ENCODE measurements at places on chromosomes 4 and X.

DNA sequence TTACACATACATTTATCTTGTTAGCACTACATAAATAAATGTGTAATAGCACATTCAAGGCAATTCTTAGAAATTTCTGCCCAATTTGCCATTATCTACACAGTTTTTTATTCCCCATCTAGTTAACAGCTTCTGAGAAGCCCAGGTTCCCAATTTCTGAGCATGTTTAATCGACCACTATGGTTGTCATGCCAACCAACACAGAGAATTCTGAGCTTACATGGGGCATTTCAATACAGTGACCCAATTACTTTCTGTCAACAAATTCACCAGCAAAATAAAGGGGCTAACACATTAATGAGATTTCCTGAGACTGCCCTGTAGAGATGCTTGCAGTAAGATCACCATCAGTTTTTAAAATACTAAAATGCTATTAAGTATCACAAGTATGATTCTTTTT, 22.0 kb downstream of the GPM6A start:
- no peak for DNase-seq

GRCh38 chr4:159178151-159178546, 75.3 kb downstream of the RAPGEF2 start:
- no peak for DNase-seq

GRCh38 chrX:78199851-78200250, 60.4 kb upstream of the TAF9B start:
- no peak for DNase-seq

DNA sequence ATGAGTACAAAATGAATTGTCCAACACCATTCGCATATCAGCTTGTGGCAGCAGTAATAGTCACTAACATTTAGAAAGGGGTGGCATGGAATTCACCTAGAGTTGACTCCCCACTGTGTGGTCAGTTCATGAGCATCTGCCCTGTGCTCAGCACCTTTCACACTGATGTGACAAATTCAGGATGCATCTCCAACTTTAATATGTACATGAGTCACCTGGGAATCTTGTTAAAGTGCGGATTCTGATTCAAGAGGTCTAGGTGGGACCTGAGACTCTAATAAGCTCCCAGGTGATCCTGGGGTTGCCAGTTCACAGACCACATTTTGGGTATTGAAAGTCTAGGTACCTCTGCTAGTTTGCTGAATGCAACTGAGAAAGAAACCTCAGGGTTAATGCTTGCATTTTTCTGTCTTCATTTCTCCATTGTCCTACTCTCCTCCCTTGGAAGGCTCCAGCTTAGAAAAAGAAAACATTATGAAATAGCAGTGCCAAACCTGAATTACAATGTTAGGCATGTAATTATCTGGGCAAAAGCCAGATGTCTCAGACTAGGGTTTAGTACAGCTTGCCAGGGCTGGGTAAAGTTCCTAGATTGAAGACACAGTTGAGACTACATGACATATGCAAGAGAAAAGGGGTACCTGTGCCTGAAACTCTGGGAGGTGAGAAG, 32.7 kb downstream of the TMSB4X start:
- DNase-seq, result no peak

DNA sequence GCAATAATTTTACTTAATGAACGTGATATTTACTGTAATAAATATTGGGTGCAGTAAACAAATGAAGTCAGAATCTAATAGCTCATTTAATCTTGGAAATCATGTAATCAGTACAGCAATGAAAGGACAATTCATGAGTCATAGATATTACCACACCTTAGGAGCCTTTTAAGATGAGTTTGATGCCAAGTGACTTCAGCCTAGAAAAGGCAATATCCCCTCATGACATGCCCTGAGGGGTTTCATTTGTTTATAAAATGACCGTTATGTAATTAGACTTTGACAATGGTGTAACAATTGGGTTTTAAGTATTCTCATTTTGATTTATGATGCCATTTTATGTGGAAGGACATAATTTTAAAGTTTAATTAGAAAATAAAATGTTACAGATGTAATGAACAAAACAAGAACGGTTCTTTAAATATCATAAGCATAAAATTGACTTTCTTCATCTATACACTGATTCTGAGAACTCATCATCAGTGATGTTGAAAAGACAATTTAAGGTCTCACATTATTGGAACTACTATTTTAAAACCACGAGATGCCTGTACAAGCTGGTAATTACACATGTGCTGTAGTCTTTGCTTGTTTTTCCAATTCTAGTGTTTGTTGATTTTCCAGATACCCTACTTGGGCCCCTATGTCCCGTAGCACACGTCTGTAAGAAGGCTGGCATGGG, 5.0 kb downstream of the FGF2 start:
- DNase-seq, result no peak

DNA sequence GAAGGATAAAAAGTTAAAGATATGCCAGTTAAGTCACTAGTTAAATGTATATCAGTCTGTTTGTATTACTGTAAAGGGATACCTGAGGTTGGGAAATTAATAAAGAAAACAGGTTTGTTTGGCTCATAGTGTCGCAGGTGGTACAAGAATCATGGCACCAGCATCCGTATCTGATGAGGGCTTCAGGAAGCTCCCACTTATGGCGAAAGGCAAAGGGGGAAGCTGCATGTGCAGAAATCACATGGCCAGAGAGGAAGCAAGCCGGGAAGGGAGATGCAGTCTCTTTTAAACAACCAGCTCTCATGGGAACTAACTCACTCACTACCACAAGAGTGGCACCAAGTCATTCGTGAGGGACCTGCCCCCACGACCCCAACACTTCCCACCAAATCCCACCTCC, 91.9 kb upstream of the SH3RF1 start:
- no peak for DNase-seq

DNA sequence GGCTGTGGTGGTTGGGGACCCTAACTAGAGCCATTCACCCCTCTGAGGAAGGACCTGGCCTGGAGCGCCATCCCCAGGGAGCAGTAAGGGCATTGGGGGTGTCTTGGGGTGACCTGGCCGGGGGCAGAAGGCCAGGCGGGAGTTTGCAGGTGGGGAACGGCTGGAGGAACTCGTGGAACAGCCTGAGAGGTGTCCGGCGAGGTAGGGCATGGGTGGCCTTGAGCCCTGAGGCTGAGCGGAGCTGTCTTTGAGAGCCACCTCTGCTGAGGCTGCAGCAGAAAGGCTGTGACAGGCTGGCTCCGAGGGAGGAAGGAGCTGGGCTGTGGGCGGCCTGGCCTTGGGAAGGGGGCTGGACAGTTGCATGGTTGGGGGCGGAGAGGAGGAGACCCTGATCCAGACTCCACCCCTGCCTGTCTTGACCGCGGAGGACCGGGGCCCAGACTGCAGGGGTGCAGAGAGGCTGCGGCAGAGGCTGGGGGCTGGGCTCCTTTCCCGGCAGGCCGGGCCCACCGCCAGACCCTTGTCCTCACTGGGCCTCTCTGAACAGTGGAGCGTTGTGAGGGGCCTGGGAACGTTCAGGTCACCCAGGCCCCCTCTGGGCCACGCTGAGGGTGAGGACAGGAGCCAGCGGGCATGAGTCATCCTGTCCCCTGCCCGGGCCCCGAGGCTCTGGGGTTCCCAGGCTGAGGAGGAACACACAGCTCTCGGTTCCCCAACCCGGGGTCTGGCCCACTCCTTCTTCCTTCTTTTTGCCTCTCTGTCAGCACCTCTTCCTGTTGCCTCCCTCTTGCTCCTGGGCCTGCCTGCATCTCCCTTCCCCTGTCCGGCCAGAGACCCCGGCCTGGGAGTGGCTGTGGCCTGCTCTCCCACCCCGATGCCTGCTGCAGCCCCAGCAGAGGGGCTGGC, 8.1 kb downstream of the SH3BP2 start:
- peak; percentile 34 for DNase-seq

DNA sequence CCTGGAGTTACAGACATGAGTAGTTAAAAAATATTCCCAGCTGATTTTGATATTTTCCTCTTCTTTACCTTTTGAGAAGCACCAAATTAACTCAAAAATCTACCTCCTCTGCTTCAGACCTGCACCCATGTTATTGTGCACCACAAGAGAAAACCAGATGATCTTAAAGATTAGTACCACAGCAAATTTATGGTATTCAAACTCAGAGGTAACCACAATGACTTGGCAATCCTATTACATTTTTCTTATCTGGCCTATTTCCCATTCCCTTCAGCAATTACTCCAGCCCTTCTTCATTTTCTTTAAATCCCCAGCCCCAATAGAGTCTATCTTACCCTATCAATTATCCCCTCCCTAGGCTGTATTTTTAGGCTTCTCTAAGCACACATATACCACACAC, 535.1 kb downstream of the FAT4 start:
- no peak for DNase-seq

DNA sequence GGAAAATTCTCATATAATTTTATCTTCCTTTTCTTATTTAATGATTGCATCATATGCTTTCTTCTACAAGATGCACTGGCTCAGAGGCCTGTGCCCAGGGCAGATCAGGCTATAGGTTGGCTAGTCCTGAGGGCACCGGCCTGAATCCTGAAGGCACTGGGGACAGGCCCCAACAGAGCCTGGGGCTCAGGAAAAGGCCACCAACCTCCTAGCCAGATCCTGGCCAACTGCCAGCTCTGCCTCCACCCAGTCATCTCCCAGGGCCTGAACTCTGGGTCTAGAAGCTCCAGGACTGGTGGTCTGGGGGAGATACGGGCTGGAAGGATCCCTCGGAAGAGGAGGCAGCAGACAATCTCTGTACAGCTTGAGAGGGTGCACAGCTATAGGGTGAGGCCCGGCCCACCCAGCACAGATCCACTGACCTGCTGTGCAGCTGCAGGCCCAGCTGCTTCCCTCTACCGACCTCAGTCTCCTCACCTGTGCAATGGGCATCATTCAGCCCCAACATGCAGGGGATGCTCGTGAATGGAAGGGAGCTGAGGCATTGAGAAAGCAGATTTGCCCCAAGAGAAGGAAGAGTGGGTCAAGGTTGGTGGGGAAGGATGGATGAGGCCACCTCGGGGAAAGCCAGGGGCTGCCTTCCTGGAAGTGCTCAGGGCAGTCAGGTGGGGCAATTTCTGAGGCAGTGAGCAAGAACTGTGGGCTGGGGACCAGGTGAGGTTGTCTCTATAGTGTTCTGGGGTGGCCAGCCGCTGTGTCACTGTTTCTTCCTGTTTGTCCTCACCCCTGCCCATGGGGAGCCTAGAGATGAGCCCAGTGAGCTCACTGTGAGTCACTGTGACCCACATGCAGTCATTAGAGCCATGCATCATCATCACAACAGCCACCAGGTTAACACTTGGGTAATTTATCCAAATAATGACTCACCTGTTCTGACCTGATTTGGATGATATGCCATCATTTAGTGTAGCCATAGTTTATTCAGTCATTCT, 22.4 kb upstream of the XAGE2 start:
- DNase-seq, result no peak

DNA sequence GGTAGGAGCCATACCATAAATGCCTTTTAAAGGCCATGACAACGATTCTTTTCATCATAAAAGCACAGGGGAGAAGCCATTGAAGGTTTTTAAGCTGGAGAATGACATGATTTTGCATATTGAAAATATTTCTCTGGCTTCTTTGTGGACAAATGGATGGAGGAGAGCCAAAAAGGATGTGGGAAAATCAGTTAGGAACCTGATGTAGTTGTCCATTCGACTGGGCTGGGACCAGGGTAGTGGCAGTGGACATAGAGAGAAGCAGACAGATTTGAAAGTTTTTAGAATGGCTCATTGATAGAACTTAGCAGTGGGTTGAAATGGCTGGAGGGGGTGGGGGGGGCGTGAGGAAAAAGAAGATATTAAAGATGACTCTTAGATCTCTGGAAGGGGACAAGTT, 19.7 kb upstream of the MSN start:
- no peak for DNase-seq

DNA sequence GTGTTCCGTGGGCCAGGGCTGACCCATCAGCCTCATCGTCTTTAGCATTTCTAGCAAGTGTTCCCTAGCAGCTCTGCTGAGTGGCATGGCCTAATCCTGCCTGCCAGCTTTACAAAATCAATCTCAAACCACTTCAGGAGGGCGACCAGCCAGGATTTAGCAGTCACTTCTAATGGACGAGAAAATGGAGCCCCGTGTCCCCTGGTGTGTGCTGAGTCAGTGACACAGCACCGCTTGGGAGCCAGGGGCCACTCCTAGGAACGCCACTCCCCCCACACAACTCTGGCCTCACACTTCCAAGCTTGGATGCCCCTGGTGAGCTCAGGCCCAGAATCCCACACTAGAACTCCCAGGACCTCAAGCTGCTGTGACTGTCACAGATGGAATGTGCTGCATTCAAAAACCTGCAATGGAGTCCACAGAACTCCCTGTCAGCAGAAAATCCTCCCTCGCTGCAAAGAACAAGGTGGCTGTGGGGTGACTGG, 311.2 kb upstream of the GATB start:
- no peak for DNase-seq

DNA sequence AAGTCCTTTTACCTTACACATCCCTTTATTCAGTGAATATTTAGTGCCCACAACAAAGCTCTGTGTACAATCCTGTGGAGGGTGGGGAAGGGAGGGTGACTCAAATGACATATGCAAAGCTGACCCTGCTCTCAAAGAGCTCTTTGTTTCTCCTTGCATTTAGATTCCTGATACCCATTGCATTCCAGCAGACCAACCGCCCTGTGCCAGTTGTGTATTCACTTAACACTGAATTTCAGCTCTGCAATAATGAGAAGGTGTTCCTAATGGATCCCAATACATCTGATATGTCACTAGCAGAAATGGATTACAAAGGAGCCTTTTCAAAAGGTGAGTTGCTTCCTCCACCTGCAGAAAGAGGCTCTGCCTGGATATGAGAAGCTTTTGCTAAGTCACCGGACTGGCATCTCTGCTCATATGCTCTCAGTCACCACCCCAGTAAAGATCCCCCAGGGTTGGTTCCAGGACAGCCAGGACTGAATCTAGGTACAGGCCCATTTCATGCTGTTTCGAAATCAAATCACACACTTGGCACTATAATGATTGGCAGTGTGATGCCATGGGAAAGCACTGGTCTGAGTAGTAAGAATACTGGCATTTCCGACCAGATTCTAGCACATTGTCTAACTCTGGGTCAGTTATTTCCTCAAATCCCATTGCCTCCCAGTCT, 17.1 kb upstream of the ANXA3 start:
- DNase-seq, result no peak

- no peak for DNase-seq
Observed at GRCh38 chr4:163467082-163467770, 6.3 kb downstream of the TKTL2 start.

DNA sequence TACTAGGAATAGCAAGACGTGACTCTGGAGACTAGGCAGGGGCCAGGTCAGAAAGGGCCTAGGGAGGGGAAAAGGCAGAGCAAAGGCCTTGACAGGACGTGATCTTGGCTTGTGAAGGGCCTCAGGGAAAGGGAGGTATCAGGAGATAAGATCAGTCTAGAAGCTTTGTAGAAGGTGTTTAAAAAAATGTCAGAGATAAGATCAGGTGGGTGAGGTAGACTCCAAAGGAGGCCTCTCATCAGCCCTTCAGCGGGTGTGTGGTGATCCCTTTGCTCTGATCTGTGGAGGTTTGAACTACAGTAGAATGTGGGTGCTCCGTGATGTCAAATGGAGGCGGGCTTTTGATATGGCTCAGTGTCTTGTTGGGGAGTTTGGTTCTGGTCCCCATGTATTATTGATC, 78.8 kb upstream of the PRPS1 start:
- peak; percentile 39 for DNase-seq

- no peak for DNase-seq
Observed at GRCh38 chr4:25423548-25423947, 46.5 kb downstream of the ANAPC4 start.

All from CD4-positive, alpha-beta T cell treated with Interleukin-4 for 1 hour (primary cell).